Effector CD4-positive, alpha-beta T cell (primary cell): ENCODE measurements at places on chromosomes 7 and 10.

GRCh38 chr10:119323085-119324016 lies 116.0 kb downstream of the GRK5 start:
- no peak for DNase-seq

- DNase-seq: no peak
Observed at GRCh38 chr10:34341473-34341872, 473.6 kb downstream of the PARD3 start.

- no peak for DNase-seq
Observed at GRCh38 chr10:62093863-62094291, 174.8 kb downstream of the RTKN2 start.

DNA sequence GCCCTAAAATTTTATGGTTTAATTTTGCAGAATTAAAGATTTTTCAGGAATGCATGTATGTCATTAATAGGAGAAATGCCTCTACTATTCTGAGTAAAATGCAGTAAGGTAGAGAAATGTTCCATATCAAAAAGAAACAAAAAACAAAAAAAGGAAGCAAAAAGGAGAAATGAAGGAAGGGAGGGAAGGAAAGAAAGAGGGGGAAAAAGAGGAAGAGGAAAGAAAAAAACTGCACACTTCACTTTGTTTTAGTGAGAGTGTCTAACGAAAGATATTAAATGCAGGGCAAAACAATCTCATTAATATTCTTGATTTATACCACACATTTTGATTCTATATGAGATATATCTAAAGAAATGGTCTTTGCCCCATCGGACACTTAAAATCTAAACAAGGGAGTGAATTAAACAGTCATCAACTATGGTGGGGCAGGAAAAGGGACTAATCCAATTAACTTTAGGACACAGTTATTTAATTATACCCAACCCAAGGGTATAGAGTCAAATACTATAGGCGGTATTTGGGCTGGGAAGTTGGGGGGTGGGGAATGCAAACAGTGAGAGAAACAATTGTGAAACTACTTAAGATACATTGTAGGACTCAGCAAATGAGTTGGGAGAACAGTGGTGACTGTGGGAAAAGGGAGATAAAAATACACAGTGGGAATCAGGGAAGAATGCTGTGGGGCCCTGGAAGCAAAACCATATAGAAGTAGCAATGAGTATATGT lies 27.0 kb downstream of the IMMP2L start:
- DNase-seq: no peak

- DNase-seq: no peak
Observed at GRCh38 chr10:114471906-114472876, 67.9 kb upstream of the AFAP1L2 start.

DNA sequence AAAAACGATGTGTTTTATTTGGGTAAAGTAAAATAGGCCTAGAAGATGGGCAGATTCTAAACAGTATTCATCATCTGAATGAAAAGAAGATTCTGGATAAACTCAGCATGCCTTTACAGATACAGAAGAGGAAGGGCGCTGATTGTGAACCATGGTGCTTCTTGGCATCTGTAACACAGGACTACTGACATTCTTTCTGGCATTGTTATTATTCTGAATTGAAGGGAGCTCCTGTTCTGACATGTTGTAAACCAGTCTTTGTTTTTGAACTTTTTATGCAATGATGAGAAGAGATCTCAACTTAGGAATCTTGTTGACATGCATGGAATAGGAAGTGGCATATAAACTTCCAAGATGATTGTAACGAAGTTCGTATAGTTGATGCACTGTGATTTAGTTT lies 13.5 kb downstream of the RPA3 start:
- no peak for DNase-seq

DNA sequence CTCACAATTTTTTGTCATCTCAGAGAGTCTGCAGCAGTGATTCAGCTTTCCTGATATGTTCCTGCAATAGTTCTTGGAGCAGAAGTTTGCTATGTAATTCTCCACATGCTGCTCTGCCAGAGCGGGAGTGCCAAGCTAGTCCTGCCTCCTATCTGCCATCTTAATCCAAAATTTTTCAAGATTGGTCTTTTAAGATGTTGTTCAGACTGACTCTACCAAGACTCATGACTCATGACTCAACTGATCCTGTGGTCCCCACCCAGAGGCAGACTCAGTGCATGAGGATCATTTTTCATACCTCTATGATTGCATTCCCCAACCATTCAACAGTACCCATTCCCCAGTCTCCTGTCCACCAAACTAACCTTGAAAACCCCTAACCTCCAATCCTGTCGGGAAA lies 470.8 kb downstream of the INHBA start:
- no peak for DNase-seq

- no peak for DNase-seq
Observed at GRCh38 chr7:32579776-32580175, 84.5 kb downstream of the AVL9 start.

DNA sequence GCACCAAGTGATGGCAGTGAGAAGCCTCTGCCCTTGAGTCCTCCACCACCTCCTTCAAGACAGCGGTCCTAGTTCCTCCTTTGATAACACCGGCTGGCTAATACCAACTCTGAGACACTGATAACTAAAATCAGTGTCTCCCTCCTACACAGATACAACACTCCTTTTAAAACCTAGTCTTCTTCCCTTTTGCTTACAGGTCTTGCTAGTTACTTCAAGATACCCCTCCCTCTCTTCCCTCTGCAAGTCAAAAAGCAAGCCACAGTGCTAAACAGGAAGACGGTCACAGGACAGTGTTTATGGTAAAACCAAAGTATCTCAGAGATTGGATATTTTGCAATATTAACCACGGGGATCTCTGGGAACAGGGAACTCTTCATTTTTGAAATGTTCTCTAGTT lies 4.6 kb downstream of the AKR1B1 start:
- no peak for DNase-seq

DNA sequence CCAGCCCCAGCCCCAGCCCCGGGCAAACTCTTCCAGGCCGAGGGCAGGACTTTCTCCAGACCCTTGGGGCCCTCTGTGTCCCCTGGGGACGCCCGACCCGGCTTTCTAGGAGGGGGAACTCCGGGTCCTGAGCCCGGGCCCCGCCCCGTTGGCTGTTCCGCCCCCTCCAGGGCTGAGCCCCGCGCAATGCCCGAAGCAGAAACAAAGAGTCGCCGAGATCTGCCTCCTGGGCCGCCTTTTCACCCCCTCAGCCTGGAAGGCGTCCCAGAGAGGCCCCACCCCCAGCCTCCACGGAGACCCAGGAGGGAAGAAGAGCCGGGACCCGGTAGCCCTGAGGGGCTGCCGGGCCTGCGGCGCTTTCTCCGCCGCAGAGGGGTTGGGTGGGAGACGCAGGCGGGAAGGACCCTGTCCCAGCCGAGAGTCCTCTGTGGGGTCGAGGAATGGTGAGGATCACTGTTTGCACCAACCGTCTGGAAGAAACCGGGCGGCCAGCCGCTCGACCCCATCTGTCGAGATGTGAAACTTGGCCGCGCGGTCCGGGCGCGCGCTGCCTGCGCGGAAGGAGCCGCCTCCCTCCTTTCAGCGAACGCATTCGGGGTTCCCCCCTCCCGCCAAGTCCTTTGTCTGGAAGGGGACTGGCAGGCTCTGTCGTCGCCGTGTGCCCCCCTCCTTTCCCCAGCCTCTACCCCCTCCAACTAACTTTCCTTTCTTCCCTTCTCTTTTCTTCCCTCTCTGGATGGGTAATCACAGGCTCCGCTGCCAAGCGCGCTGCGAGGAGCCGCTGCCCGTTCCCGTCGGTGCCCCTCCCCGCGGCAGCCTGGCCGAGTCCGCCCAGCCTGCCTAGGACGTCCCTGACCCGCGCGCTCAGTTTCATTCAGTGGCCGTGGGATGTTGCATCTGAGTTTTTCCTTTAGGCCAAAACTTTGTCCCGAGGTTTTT lies 10.2 kb downstream of the EN2 start:
- DNase-seq: no peak

DNA sequence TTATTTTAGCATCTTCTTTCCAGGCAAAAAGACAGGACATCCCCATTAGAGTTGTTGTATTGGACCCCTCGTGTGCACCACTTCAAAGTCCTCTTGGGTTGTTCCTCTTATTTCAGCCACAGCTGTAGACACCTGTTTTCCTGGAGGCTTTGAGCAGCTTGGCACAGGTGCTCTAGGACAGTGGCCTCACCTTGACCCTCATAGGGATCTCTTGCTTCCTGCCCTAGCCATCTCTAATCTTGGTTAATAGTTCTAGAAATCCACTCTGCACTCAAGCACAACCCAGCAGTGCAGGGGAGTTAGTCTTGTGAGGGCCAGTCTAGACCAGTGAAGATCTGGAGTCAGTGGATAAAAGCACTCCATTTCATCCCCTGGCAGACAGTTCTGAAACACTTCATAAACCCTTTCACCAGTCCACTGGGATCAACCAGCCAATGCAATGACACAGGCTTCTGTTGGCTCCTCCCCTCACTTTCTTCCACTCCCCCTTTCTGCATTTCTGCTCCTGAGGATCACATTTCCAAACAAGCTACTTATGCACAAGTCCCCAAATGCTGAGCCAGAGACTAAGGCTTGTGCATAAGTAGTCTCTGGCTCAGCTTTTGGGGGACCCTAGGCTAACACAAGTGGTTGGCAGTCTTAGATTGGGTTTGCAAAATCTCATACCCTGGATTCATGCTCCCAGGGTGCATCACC lies 131.5 kb upstream of the LAMB4 start:
- DNase-seq: no peak

- peak; percentile 2 for DNase-seq
Observed at GRCh38 chr7:94656925-94657731, 1.2 kb upstream of the SGCE start.

DNA sequence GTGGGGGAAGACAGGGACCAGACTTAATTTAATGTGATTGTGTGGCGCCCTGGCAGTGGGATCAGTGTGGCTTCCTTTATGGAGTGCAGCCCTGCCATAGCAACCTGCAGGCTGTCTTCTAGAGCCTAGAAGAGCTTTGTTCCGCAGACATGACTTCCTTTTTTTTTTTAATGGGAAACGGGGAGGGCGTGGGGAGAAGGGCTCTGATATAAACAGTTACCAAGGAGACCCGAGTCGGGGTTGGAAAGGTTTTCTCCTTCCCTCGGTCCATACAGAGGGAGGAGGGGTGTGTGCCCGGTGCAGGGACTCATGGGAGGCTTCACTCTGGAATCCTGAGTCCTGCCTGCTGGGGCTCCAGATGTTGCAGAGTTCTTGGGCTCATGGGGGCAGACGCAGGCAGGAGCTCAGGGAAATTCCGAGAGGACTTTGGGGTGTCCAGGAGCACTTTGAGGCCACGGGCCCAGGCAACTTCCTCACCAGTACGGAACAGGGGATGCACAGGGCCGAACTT lies 26.9 kb downstream of the TMEM120A start:
- no peak for DNase-seq

DNA sequence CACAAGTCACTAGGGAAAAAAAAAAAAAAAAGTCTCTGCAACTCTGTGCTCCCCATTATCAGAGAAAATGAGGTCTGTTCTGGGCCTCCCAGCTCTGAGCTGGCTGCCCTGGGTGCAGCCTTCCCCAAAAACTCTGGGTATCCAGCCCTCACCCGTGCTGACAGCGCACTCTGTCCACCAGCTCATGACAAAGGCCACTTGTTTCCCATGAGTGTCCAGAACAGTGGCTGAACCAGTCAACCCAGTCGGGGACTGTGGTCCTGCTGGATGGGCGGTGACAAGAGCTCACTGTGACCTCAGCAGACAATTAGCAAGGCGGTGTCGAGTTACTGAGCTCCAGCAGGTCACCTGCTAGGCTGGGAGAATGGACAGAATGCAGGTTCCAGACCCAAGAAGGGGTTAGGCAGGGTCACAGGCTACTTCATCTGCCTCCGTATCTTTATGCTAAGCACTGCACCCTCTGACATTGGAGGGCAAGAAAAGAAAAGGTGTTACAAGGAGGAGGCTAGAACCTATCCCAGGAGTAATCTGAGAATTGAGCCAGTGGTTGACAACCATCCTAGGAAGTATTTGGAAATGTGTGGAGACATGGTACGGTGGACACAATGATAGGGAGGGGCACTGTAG lies 37.2 kb downstream of the DLG5 start:
- DNase-seq: no peak

- no peak for DNase-seq
Observed at GRCh38 chr10:37289833-37290464, 164.6 kb downstream of the ANKRD30A start.

DNA sequence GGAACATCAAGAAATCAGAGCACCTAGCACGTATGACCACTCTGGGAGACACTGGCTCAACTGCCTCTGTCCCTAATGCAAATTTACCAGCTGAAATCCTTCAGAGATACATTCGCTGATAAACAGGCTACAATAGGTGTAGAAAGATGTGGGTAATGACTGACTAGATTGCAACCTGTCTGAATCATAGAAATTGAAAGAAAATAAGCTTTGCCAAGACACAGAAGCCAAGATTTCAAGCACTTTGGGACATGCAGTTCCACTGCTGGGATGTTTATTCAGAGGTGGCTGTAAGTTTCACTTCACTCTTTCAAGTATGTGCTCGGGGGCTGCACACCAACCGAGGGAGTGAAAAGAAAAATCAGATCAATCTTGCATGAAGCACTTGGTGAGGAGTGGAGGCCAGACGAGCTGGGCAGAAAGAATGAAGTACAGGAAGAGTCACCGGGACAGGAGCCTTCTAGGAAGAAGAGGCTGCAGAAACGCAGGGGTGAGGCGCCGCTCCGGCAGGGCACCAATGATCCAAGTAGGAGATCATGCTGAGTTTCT lies 276.7 kb downstream of the PARD3 start:
- DNase-seq: no peak

DNA sequence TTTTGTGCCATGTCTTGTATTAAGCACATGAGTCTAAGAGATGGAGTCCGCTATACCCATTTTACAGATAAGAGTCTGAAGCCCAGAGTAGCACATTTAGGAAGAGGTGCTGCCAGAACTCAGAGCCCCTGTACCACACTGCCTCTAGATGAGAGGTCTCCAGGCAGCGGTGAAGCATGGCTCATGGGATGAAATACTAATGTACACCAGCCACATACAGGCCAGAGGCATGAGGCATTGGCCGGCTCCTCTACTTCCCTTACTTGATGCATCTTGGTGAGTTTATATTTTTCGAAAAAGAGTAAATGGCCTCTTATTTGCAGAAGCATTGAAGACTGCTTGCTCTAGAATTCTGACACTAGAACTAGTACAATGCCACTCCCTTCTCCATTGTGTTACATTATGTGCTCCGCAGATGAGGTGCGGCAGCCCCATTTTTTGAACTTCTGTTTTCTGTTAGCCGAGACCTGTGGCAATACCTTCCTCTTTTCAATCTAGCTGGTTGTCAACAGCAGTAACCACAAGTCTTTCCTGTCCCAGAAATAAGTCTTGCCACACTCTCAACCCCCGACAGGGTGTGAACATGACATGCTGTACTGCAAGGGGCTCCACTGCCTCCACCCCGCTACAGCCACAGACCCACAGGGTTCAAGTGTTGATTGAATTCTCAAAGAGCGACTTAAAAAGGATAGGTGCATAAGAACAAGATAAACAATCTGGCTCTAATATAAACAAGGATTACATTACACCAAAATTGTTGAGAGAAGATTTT lies 145.3 kb downstream of the CELF2 start:
- peak; percentile 73 for DNase-seq

GRCh38 chr10:1278306-1278705 lies 222.1 kb downstream of the WDR37 start:
- no peak for DNase-seq

GRCh38 chr10:103967448-103968071 lies 620 bp downstream of the SLK start:
- DNase-seq: no peak
